Activated CD4-positive, alpha-beta memory T cell treated with anti-CD3 and anti-CD28 coated beads for 36 hours (primary cell): ENCODE measurements at places on chromosomes 6 and 20. TPM values are rescaled to one million over a fixed set of nuclear protein-coding genes. Genes with fewer than 3 reads are reported as not detected.

The ZNF334 gene
- 1.1 TPM for total RNA-seq

The PBOV1 gene
- not detected for total RNA-seq

The BIRC7 gene
- total RNA-seq, result not detected

The CLIC5 gene
- 8.5 TPM for total RNA-seq
